ENCODE measurements at places on chromosomes 6 and 20. TPM values are rescaled to one million over a fixed set of nuclear protein-coding genes. Genes with fewer than 3 reads are reported as not detected.

DNA sequence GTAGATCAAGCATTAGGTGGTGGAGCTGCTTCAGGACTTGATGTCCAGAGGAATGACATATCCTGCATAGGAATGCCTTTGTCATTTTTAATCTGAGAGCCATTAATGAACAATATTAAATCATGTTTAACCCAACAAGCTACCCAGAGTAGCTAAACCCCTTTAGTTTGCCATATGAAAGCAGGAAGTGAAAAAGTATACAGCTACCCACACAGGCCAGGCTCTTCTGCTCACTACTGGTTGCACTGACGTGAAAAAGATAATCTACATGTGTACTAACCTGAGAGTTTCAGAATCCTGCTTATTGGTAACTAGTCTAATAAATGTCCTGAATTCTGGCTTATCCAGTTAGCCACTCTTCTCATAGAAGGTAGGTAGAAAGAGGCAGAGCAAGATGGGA lies 19.9 kb downstream of the GLYATL3 start:
- DNase-seq: no peak

ARMC12 gene
- 1.5 TPM for total RNA-seq

- DNase-seq: no peak
Observed at GRCh38 chr20:24572862-24573261, 103.4 kb downstream of the SYNDIG1 start.

SLC13A3 gene
- 5.1 TPM for total RNA-seq

GRCh38 chr6:101386982-101387381 lies 6.5 kb upstream of the GRIK2 start:
- DNase-seq: no peak

CRIP3 gene
- 1.5 TPM for total RNA-seq

- no peak for DNase-seq
Observed at GRCh38 chr20:46690219-46691106, 1.2 kb upstream of the TP53RK start.

- no peak for DNase-seq
Observed at GRCh38 chr6:57108691-57109090, 18.7 kb downstream of the ZNF451 start.

CD83 gene
- 2.1 TPM for total RNA-seq

- DNase-seq: no peak
Observed at GRCh38 chr6:168101590-168102314, 22.7 kb upstream of the FRMD1 start.

GRCh38 chr6:36169023-36170007 lies 27.2 kb upstream of the BRPF3 start:
- no peak for DNase-seq

DNA sequence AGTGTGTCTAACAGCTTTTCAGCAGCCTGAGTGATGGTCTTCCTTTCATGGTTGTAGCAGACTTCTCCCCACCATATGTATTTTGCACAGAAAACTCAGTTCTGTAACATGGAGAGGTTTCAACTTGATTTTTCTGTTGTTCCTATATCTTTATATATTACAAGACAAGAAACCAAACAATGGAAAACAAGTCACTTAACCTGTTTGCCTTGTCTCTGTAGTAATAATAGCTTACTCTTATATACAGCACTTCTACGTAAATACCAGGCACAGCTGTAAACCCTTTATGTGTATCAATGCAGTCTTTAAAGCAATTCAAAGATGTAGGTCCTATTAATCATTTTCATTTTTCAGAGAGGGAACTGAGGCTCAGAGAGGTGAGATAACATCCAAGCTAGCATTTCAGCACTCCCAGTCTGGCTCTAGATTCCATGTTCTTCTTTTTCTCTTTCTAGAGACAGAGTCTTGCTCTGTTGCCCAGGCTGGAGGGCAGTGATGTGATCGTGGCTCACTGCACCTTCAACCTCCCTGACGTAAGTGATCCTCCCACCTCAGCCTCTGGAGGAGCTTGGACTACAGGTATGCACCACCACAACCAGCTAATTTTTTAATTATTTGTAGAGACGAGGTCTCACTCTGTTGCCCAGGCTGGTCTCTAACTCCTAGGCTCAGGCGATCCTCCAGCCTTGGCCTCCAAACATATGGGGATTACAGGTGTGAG lies 90.4 kb downstream of the DTNBP1 start:
- DNase-seq: no peak

DNA sequence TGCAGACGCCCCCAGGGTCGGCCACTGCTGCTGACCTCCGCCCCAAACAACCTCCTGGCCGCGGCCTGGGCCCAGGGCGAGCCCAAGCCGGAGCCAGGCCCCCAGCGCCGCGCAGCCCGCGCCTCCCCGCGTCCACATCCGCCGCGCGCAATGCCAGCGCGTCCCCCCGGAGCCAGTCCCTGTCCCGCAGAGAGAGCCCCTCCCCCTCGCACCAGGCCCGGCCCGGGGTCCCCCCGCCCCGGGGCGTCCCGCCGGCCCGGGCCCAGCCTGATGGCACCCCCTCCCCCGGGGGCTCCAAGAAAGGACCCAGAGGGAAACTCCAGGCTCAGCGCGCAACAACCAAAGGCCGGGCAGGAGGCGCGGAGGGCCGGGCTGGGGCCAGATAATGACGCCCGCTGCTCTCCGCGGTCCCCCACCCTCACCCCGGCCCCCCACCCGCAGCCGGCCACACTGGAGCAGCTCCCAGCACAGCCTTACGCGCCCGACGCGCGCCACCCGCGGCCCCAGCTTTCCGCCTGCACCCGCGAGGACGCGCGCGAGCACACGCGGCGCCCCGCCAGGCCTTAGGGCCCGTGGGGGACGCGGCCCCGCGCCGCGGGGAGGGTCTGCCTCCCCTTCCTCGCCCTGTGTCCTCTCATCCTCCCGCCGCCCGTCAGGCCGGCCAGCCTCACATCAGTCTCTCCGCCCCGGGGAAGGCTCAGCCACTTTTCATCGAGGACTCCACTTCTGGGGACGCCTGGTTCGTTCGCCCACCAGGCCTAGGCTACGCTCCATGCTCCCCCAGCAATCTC lies 12.9 kb upstream of the SLC22A7 start:
- no peak for DNase-seq

DNA sequence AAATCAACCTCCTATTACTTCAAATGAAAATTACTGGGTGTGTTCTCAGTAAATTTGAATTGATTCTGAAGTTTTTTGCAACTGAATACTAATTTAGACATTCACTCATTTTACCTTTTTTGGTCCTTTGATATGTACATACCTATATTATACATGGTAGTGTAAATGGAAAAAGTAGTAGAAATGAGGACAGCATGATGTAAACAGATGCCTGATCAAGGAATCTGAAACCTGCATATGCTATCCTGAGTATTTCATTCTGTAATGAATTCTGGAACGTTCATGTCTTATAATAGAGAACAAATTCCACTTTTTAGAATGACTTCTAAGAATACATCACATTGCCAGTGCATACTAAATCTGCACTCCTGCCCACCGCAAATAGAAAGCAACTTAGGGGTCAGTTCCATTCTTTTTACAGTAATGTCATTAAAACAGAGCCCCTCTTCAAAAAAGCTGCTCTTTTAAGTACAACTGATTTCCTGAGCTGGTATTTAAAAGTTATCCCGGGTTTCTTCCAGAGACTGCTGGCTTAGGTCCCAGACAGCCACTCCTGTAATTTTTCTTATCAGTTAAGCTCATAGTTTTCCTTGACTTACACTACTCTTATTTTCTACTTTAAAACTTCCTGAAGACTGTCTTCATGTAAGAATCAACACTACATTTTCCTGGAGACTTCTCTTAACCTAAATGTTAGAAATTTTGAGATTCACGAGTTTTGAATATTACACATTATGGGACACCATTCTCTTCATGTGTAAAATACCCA lies 48.4 kb downstream of the MAP3K7 start:
- no peak for DNase-seq

DNA sequence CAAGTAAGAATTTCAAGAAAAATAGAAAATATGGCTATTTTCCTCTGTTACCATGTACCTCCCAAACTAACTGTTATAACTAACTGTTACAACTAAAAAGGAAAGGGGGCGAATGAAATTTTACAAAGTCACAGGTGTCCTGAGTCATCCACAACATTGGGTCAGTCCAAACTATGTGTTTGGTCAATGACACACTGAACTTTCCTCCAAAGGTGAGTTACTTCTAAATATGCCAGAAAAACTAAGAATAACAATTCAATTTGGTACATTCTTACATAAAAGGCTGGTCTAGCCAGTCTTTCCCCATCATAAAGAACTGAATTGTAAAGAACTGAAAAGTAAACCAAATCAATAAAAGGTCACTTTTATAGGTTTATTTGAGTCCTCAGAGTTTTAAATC lies 44.3 kb downstream of the ILRUN start:
- DNase-seq: no peak

GRCh38 chr6:109485266-109485935 lies 2.4 kb upstream of the ZBTB24 start:
- no peak for DNase-seq

DNA sequence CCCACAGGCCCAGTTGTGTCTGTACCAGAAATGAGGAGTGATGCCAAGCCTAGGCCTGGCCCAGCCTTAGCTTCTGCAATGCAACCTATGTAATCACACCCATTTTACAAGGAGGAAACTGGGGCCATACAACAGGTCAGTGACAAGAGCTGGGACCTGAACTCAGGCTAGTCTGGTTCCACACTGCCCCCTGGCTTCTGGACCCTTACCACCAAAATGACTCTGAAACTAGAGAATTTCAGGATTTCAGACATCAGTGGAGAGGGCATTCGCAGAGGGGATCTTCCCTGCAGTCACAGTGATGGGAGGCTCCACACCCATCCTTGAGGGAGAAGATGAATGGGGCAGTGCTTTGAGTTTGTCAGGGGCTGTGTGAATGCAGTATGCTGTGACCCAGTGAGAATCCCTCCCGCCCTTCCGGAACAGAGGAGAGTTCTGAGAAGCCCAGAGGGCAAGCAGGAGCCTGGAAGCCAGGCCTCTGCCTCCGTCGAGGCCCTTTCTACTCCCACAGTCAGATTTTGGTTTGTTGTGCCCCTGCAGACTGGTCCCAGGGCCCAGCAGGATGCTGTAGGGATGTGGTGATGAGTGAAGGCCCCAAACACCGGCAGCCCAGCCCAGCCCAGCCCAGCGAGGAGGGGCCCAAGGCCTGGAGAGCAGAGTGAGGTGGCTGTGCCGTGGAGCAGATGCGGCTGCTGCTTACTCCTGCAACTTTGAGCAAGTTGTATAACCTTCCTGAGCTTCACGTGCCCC lies 48.1 kb upstream of the MYL9 start:
- no peak for DNase-seq

DNA sequence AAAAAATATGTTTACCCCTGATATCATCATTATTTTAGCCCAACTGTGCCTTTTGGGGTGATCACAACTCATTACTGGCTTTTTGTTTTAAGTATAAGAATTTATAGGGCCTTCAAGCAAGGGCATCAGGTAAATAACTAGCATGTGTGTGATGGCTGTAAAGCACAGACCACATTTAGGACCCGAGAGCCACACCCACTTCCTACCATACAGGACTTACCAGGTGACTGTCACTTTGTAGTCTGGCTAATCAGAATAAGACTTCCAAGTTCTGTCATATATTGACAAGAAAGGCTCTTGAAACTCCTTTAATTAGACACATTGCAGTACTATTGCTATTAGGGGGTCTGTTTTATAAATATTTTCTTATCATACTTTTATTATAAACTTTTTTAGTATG lies 31.1 kb downstream of the TMEM242 start:
- no peak for DNase-seq

DNA sequence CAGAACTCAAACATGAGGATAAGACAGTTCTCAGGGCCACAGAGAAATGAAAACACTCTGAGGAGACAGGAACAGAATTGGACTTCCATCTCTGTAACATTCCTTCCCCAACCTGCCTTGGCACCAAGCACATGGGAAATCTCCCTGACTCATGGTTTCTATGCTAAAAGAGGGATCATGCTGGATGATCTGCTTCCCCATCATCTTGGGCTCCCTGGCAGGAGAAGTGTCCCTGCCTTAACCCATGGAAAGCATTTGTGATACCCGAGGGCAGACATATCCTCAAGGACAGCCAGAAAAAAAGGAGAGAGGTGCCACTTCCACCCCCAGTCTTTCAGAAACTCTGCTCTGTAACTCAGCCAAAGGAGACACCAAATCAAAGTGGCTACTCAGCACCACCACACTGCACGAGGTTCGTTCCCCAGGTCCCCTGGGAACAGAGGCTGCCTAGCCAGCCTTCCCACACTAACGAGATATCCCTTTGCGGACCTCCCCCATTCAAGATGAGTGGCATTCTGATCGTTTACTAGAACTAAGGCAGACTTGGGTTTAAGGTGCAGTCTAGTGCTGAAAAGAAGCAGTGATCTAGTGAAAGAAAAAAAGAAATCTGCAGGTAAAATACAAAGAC lies 34.8 kb downstream of the BLOC1S5 start:
- DNase-seq: no peak

DNA sequence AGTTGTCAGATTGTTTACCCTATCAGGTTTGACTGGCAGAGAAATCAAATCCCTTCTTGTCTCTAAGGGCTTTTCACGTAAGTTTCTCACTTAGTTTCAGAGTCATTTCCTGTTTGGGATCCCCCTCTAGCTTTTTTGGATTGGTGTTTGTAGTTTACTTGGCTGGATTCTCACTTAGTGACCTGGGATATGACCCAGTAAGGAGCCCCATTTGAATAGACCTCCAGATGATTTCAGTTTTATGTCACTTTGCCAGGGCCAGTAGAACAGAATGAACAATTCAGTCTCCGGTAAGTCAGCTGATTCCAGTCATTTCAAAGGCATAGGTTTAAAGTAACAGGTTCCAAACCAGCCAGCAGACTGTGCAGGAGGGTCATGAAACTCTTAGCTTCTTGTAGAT lies 8.2 kb downstream of the FAM135A start:
- no peak for DNase-seq

- no peak for DNase-seq
Observed at GRCh38 chr20:44644667-44645131, 6.8 kb downstream of the ADA start.

COL12A1 gene
- total RNA-seq: 40.4 TPM

- DNase-seq: no peak
Observed at GRCh38 chr6:142856624-142857232, 88.2 kb downstream of the HIVEP2 start.

SCGN gene
- not detected for total RNA-seq

FAXC gene
- total RNA-seq: 2.7 TPM

GRCh38 chr6:29702519-29703103 lies 20.6 kb upstream of the HLA-F start:
- DNase-seq: no peak

- DNase-seq: no peak
Observed at GRCh38 chr6:110656492-110656891, 158.8 kb downstream of the CDK19 start.

C20orf202 gene
- 1.2 TPM for total RNA-seq

DNA sequence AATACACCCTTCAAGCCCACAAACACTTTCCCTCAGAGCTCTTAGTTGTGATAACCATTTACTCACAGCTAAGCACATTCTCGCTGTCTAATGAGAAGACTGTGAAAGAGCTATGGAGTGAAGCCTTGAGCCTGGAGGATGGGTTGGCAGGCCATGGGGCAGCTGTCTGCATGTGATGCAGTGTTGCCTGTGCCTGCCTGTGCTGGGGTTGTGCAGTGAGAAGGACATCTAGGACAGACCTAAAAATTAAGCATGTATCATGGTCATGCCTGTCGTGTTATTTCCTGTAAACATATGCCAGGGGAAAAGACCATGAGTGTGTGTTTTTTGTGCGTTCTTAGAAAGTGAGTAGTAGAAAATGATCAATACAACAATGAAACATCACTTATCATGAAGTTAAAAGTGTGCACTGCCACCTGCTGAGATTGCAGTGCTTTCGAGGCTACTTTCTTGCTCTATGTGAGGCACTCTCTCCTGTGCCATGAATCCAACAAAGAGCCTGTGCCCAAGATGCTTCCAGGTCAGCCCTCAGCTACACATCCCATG lies 8.1 kb upstream of the ZC3H12D start:
- DNase-seq: no peak
